ENCODE measurements at places on chromosomes 5 and 9.

DNA sequence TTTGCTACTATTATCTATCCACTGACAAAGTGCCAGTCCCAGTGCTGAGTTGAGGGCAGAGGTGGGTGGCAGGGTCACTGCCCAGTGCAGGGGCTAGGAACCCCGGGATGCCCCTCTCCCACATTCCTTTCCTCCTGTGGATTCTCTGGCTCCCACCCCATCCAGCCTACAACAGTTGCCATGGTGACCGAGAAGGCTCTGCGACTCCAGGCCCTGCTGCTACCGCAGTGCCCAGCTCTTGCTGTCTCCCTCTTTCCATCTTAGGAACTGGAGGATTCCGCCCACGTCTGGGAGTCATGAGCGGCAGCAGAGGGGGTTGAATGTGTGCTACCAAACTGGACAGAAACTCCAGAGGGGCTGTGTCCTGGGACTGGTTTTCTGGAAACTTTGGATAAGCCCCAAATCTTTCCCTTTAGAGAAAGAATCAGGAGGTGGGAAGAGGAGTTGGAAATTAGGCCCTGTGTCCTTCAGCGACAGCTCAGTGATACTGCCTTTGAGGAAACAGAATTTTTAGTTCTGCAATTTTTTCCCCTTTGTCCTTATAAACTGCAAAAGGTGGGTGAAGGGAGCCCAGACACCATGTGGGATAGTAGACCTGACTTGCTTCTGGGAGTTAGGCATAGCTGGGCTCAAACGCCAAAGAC lies 20.7 kb upstream of the C5orf47 start:
- no peak for DNase-seq

DNA sequence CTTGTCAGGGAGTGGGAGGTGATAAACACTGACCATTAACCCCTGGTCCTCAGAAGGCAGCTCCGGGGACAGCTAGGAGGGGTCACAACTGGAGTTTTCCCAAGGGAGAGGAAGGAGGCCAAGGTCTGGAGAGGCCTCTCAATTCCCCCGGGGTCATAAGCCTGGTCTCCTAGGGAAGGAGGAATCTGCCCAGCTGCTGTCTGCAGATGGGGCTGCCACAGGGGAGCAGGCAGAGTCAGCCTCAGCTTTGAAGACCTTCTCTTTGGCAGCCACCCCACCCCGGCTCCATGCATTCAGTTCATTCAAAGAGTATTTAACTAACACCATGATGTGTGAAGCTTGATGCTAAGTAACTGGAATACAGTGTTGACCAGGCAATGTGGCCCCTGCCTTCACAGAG lies 74.6 kb upstream of the HSPA9 start:
- no peak for DNase-seq

GRCh38 chr5:95733107-95733665 lies 2.0 kb downstream of the RHOBTB3 start:
- no peak for DNase-seq

- peak; percentile 34 for DNase-seq
These were observed 112.5 kb downstream of the WDR41 start for GRCh38 chr5:77379558-77380061.

DNA sequence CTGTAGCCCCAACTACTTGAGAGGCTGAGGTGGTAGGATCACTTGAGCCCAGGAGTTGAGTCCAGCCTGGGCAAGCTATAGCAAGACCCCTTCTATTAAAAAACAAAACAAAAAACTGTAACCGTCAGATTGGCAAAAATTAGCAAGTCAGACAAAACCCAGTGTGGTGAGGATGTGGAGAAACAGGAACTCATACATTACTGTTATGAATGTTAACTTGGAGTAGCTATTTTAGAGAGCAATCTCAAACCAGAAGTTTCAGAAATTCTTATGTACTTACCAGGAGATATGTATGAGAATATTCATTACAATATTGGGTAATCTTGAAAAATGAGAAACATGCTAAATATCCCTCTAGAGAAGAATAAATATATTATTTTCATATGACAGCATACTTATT lies 120.3 kb downstream of the INVS start:
- DNase-seq: no peak

DNA sequence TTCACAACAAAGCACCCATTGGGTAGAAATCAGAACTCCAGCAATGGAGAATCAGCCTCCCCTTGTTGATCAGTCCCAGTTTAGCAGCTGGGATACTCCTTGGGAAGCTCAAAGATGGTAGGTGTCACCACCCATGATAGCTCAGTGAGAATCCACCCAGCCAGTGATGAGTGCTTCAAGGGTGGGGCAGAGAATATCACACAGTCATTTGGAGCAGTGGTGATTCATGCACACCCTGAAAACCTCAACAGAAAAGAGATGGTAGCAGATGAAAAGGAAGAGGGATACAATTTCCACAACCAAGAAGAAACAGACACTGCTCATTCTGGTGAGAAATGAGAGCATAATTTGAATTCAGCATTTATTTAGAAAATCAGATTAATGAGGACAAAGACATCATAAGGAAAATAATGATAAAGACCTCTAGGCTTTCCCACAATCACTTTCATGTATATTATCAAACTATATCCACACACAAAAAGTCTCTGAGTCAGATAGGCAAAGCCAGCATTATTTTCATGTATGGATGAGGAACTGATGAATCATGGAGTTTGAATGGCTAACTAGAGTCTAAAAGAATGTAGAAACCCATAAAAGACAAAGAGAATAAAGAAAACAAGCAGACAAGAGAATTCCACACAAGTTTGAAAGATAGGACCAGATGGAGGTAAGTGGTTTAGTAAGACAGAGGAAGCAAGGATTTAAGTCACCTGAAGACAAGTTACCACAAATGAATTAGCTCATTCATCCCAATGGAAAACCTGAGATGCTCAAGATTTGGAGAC lies 82.9 kb downstream of the FEM1C start:
- DNase-seq: peak; percentile 93

DNA sequence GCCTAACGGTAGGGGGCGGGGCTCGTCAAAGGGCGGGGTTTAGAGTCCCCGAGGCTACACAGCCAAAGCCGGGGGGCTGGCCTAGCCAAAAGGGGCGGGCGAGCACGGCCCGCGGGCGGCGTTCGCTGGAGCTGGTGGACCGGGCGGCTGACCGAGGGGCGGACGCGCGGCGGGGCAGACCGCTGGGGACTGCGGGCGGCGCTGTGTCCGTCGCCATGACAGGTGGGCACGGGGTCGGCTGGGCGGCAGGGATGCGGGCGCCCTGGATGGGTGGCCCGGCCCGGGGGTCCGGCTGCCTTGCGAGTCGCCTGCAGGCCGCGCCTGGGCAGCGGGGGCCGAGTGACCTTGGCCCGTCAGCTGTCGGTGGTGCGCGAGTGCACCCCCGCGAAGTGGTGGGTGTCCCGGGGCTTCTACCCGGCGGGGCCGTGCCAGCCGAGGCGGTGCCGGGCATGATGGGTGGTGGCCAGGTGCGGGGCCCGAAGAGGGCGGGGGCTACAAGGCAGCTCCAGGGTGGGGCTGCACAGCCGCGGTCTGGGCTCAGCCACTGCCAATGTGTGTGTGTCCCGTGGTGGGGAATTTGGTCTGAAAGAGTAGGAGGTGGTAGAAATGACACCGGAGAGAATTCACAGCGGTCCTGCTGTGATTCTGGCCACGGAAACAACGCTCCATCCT lies at the start of gene CARD19:
CARD19 (plus strand) TSS at position 87 of the 672 bp plus-strand sequence; CDS start at position 216, 129 bp downstream.
- DNase-seq: no peak

- DNase-seq: no peak
These were observed 29.2 kb upstream of the NFIL3 start for GRCh38 chr9:91452844-91453243.

DNA sequence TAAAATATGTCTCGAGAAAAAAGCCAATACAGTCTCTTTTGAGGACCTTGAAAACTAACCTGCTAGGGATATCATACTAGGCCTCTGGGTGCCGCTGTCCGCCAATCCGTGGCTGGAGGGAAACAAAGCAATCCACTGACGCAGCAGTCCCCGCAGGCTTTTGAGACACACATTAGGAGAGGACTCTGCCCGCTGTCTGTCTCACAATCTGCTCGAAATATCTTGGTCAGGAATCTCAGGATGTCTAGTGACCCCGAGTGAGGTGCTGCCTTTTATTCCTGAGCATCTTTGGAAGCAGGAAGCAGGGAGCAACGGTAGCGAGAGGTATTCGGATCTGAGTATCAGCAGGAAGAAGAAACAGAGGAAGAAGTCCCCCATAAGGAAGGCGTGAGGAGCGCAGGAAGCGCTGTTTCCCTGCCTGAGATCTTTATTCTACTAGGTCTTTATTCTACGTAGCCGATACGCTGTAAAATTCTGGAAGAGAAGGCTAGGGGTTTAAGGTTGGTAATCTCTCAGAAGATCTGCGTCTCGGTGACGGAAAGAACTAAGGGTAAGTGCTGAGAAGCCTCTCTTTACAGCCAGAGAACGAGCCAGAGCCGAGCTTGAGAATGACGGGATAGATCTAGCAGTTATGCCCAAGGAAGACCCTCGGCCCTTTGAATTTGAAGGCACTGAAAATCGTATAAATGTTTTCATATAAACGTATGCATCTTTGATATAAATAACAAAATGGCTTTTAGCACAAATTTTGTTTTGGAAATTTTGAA lies 4.0 kb upstream of the PCDHGA1 start:
- peak; percentile 35 for DNase-seq

- DNase-seq: peak; percentile 71
These were observed 132.4 kb downstream of the ROR2 start for GRCh38 chr9:91817493-91818224.

GRCh38 chr9:77783518-77783917 lies 135.4 kb upstream of the GNA14 start:
- no peak for DNase-seq

DNA sequence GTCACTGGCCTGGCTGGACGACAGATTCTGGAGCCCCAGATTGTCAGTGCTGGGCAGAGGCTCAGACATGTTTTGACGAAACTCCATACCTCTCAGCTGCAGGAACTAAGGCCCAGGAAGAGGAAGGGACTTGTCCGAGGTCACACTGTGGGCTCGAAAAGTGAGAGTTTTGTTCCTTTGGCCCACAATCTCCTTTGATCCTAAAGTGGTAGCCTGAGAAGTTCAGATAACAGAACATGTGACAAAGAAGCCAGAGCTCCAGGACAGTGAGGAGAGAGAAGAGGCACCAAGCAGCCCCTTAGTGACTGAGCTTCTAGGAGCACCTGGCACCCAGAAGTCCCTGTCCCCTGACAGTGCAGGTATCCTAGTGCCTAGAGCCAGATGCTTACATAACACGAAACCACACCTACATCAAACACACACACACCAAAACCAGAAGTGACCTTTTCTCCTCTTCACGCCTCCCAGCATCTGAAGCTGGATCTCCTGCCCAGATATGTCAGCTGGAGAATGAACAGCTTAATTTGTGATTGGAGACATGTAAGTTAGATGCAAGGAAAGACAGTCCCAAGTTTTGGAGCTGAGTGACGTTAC lies 88.9 kb downstream of the ADRB2 start:
- no peak for DNase-seq

GRCh38 chr5:3179220-3179619 lies 416.4 kb upstream of the IRX1 start:
- no peak for DNase-seq

- no peak for DNase-seq
These were observed 43.3 kb downstream of the SPARC start for GRCh38 chr5:151643388-151643787.

- DNase-seq: peak; percentile 2
These were observed 44.6 kb downstream of the FOCAD start for GRCh38 chr9:20728493-20729220.

GRCh38 chr5:140631036-140631417 lies 1.9 kb downstream of the CD14 start:
- DNase-seq: no peak

- DNase-seq: no peak
These were observed 353.2 kb downstream of the PRR16 start for GRCh38 chr5:120817044-120817985.

- DNase-seq: no peak
These were observed 118.7 kb upstream of the WWC1 start for GRCh38 chr5:168172760-168173223.

DNA sequence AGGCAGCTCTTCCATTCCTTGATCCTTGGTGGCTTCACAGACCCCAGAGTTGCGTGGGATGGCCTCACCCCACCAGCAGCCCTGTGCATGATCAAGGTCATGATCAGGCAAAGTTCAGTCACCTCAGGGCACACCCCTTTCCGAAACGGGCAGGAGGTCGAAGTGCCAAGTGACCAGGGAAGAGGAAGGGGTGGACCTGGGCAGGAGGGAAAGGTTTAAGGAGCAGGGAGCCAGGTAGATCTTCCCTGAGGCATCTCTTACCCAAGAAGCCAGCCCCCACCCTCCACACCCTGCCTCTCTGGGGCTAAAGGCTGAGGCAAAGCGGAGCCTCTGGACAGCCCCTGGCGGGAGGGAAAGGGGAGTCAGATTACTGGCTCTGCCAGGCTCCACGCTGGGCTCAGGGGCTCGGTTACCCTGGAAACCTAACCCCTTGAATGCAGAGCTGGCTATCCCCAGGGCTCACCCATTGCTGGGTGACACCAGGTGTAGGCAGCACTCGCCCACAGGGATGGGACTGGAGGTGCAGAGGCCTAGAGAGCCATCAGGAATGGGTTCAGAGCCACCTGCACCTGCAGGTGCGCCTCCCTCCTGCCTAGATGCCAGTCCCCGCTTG lies 3.6 kb downstream of the MGAT4B start:
- no peak for DNase-seq

Data from renal cortical epithelial cell (primary cell).